ENCODE measurements at places on chromosomes 4 and X.
A peak's percentile ranks its signal among the peaks of the same experiment; 100 is the strongest.

GRCh38 chrX:39973810-39974209 lies 123.9 kb downstream of the BCOR start:
- DNase-seq: no peak

- no peak for DNase-seq
These were observed 1391.1 kb downstream of the FAM133A start for GRCh38 chrX:95065151-95065550.

GRCh38 chr4:37892641-37893040 lies 1.8 kb downstream of the TBC1D1 start:
- DNase-seq: no peak

DNA sequence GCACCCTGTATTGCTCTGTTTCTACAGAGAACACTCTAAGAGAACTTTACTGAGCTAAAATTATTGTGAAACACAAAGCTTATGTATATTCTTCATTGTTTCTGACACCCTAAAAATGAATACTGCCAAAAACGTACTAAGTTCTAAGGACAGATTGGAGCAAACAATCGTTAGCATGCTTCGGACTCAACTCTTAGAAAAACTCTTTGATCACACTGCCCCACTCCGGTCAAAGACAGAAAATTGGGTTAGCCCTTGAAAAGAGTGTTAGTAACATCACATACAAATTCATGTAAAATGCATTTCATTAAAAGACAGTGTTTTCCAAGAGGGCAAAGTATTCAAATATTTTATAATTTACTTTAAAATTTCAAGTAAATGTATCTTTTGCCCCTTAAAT lies 177.4 kb downstream of the DCHS2 start:
- no peak for DNase-seq

DNA sequence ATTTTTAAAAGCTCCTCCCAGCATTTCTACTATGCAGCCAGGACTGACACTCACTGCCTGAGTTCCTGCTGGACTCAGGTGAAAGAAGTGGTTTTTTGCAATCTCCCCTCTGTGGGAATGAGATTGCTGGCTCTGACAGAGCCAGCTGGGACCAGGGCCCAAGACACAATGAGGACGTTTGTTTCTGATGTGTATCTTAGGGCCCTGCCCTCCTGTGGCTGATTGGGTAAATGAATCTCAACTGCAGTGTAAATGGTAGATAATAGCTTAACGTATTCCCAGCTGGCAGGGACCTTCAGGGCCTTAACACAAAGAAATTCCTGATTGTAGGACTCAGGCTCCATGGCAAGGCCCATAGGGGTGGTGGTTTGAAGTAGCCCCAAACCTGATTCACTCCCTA lies 85.8 kb upstream of the PRPS1 start:
- no peak for DNase-seq

- no peak for DNase-seq
These were observed 334.0 kb downstream of the STIM2 start for GRCh38 chr4:27194599-27195176.

GRCh38 chr4:101345596-101346350 lies 1.6 kb downstream of the PPP3CA start:
- no peak for DNase-seq

- DNase-seq: no peak
These were observed 108.9 kb downstream of the USP46 start for GRCh38 chr4:52550186-52550585.

DNA sequence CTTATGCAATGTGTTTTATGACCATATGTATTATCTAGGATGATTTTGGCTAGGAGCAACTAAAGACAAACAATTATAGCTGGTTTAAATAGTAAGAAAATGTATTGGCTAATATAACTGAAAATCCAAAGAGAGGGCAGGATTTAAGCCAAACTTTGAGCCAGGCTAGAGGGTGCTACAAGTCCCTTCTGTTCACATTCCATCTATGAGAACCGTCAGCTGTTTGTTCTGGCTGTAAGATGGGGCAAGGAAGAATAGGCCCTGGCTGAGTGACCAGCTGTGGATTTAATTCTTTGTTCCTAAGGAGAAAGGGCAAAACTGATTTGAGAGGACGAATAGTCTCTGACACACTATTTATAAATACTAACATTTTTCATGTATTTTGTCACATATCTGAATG lies 79.2 kb upstream of the UGT8 start:
- no peak for DNase-seq

DNA sequence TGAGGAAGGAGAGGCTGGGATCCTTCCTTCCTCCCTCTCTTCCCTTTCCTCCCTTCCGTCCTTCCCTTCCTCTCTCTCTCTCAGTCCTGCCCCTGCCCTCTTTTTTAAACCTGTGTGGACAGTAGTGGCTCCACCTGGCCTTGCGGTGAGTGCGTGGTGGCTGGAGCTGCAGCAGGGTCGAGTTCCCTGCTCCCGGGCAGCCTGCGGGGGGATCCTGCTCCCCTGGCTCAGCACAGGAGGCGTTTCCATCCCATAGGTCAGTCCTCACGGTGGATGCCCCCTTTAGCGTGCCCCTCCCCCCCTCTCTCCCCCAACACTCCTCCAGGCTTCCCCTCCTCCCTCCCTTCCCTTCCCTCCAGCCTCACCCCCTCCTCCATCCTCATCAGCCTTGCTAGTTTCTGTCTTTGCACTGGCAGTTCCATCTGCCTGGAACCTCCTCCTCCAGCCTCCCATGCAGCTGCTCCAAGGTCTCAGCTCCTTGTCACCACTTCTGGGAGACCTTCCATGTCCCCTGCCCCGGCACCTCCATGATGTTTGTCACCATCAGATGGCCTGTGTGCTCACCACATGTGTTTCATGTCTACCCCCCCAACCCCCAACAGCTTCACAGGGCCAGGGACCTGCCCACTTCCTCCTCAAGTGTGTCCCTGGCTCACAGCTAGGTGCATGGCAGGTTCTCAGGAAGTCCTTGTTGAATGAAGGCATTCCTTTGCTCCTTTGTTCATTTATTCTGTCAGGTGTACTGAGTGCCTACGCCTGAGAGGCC lies 68.4 kb downstream of the PSAPL1 start:
- no peak for DNase-seq

- DNase-seq: no peak
These were observed 54.5 kb upstream of the GPR34 start for GRCh38 chrX:41634284-41634683.

GRCh38 chrX:12824944-12825343 lies 33.7 kb downstream of the PRPS2 start:
- DNase-seq: no peak

DNA sequence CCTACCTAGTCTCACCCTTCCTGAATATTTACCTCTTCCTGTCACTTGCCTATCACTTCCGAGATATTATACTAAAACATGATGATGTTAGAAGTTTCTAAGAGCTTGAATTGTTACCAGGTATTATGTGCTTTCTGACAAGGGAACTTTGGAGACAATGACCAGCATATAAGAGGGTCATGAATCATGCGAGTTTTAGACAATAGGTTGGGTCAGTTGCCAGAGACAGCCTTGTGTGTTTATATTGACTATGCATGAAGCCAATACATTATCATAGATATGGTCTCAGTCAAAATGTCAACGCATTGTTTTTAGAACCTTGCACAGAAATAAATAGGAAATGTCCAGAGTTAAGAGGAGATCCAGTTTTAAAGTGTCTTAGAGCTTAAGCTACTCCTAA lies 116.8 kb downstream of the KLHL4 start:
- DNase-seq: peak; percentile 50

- no peak for DNase-seq
These were observed 89.3 kb downstream of the MGST2 start for GRCh38 chr4:139754938-139755337.

DNA sequence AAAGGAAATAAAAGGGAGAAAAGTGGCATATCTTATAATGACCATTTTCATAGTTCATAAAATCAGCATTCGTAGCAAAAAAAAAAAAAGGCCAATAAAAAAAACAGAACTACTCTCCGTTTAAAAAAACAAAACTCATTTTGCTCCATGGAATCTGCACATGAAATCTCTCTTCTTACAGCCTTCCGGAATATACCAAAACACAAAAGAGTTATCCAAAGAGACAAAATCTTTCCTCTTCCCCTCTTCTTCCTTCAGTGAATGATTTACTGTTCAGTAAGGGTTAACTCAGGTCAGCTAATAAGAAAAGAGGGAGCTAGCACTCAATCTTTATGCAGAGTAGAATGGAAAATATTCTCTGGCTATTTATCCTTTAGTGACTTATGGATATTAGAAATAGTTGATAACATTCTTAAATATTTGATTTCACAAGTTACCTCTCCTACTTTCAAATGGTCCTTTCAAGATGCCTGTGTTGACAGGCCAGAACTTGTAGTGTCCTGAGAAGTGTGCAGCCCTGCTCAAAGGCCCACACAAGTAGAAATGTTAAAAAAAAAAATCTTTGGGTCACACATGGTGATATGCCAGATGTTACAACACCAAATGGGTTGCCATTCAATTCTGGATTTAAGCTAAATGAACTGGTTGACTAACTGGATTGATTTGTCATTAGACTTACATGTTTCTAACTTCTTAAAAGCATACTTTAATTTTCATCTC lies 42.1 kb downstream of the PDGFC start:
- no peak for DNase-seq

DNA sequence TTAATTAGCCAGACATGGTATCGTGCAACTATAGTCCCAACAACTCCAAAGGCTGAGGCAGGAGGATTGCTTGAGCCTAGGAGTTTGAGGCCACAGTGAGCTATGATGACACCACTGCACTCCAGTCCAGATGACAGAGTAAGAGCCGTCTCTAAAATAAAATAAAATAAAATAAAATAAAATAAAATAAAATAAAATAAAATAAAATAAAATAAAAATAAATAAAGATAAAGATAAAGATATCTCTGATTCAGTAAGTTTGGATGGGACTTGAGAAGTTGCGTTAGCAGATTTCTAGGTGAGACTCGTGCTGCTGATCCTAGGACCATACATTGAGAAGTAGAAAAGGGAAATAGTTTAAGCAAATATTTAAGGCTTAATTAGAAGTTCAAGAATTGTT lies 254.8 kb upstream of the FAM241A start:
- no peak for DNase-seq

DNA sequence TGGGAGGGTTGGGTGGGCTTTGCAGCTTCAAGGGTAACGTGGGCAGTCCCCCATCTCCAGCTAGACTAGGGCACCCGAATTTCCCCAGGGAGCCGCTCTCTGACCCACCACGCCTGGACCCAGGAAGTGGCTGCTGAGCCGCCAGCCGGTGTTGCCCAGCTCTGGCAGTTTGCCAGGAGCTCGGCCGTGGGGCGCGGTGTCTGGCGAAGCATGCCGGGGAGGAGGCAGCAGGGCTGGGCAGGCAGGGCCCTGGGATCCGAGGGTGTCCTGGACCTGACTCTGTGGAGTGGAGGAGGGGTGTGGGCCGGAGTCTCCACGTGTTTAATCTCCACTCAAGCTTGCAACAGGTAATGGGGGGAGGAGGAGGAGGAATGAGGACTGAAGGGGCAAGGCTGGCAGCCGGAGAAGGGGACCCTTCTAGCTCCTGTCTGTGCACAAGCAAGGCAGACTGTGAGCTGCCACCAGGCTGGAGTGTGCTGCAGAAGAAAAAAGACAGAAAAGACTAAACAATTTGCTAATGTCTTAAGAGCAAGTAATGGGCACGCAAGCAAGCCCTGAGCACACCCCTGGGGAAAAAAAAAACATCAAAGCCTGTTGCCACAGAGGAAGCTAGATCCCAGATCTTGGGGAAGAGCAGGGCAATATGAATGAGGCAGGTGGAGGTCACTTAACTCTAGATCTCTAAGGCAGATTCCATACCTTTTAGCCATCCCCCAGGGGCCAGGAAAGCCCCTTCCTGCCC lies 2.4 kb downstream of the LONRF3 start:
- no peak for DNase-seq

- DNase-seq: no peak
These were observed 93.2 kb downstream of the SCD5 start for GRCh38 chr4:82705169-82705927.

- DNase-seq: peak; percentile 19
These were observed 98.8 kb upstream of the IQCM start for GRCh38 chr4:149914119-149915115.

DNA sequence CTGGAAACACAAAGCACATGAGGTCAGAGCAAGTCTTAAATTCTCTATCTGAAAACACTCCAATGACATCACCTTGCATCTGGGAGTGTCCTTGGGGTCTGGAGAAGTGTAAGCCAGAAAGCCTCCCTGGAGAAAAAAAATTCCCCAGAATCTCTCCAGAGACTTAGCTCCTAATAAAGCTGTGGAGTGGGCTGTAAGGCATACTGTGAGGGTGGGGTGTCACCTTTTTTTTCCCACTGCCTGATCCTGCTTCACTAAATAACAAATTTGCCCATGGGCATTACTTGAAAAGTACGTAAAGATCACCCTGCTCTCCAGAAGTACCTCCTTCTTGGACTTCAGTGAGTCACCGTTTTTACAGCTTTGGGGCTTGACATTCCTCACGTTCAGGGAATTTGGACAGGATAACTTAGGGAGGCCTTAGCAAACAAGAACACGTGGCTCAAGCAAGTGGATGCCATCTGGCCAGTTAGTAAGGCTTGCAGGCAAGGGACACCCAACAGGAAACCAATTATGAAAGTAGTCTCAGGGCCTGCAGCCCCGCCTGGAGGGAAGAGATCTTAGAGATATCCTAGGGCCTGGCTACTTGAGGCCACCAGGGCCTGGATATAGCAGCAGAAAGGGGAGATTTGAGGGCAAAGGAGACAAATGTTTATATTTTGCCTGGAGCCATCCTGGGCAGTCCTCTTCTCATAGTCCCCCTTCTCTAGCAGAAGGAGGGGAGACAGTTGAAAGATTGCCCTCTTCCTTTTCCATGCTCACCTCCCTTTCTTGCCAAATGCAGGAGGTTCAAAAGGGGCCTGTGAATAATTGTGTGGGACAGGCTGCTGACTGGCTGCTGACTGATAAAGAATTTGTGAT lies 60.1 kb upstream of the PLAC1 start:
- peak; percentile 87 for DNase-seq

DNA sequence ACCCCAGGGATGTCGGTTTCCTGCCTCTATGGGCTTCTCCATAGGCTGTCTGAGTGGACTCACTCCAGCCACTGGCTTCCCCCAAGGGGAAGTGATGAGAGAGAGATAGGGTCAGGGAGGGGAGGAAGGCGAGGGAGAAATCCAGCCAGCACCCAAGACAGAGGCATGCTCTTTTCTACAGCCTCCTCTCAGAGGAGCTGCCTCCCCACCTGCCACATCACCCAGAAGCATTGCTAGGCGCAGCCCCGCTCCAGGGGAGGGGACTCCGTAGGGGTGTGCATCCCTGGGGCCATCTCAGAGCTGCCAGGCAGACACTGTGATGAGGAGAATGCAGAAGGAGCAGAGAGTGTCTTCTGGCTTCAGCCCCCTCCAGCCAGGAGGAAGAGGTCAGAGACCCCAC lies 109.5 kb upstream of the NKX1-1 start:
- DNase-seq: no peak

DNA sequence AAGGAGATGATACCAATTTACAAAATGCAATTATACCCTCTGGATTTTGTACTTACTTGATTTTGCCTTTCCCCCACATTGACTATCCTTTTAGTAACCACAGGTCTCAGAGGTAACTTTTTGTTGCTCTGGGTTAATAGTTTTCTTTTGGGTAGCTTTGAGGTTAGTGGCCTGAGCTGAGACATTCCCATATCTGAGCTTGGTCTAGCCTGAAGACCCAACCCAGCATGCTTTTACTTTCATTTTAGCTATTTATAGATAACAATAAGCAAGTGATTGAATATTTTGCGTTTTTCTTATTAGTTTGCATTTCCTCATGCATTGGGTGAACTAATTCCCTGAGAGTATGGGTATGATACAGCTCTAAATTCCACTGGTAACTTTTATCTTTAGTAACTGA lies 11.8 kb downstream of the HTN1 start:
- no peak for DNase-seq

GRCh38 chr4:73593631-73594241 lies 26.5 kb downstream of the RASSF6 start:
- peak; percentile 8 for DNase-seq

- no peak for DNase-seq
These were observed 160.1 kb downstream of the COX18 start for GRCh38 chr4:72909461-72909860.
